CD8-positive, alpha-beta T cell (primary cell): ENCODE measurements at places on chromosomes 13 and 19.

DNA sequence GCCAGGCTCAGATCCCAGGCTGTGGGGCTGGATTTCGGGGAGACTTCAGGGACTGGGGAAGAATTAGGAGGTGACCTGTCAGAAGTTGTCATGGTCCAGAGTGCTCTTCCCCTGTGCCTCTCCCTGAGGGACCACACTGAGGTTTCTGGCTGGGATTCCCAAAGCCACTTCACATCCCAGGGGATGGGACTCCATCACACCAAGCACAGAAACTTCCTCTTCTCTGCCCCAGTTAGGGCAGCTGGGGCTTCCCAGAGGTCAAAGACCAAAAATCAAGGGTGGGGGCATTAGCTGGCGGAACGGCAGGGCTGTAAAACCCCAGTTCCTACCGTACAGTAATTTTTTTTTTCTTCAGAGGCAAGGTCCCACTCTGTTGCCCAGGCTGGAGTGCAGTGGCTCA is 7.4 kb downstream of the FCER2 start:
- DNase-seq = no peak

DNA sequence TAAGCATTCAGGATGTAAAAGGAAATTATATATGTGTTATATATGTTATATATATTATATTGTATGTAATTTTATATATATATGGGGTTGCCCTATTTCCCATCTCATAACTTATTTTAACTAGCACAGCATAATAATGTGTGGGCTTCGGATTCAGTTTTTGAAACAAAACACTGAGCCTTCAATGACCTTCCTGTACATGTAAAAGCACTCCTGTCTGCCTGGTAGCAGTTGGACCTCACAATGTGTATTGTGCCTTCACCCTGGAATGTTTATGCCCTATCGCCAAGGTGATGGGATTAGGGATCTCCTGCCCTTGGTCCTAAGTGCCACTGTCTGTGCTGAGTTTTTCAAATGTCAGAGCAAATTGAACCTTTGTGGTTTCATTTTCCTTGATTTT is 968.8 kb downstream of the TUBA3C start:
- DNase-seq = no peak

GRCh38 chr13:48221686-48222187 is 11.3 kb upstream of the ITM2B start:
- no peak for DNase-seq

DNA sequence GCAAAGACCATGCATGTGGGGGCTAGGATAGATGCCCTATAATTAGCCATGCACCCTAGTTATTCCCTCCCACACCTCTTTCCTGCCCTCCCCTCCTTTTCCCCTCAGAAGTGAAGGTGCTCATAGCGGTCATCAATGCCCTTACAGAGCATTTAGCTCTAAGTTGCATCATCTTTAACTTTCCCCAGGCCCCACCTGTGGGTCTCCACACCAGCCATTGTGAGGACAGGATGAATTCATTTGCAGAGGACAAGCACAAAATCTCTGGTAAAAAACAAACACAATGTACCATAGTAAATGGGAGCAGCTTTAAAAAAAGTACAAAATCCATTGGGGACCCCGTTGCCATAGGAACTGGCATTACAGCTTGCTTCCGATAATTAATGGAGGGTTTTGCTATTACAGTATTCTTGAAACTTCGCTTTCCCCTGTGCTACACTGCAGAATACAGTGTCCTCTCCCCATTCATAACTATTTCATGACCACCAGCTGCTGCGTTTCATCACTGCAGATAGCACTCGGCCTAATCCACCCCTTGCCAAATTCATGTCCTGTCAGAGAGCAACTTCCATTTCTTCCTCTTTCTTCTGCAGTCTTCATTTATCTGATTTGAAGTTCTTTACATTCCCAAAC is 110.5 kb downstream of the ZDHHC20 start:
- no peak for DNase-seq

DNA sequence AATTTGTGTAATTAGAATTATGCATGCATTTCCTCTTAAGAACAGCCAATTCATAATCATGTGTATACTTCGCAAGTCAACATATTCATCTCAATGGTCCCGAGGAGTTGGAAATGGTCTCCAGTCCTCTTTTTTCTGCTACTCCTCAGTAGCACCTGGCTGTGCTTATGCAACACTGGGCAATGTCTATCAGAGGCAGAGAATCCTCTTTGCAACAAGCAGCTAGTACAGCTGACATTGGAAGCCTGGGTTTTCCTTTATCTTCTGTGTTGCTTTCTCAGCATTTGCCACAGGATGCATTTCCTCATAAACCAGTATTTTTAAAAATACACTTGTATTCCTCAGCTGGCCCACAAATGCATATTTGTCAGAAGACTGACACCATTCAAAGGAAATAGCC is 405.3 kb upstream of the GPC6 start:
- DNase-seq = no peak

GRCh38 chr13:112719016-112719415 is 29.2 kb downstream of the ATP11A start:
- DNase-seq = no peak

GRCh38 chr13:35926859-35927530 is 204.2 kb downstream of the DCLK1 start:
- DNase-seq = no peak

DNA sequence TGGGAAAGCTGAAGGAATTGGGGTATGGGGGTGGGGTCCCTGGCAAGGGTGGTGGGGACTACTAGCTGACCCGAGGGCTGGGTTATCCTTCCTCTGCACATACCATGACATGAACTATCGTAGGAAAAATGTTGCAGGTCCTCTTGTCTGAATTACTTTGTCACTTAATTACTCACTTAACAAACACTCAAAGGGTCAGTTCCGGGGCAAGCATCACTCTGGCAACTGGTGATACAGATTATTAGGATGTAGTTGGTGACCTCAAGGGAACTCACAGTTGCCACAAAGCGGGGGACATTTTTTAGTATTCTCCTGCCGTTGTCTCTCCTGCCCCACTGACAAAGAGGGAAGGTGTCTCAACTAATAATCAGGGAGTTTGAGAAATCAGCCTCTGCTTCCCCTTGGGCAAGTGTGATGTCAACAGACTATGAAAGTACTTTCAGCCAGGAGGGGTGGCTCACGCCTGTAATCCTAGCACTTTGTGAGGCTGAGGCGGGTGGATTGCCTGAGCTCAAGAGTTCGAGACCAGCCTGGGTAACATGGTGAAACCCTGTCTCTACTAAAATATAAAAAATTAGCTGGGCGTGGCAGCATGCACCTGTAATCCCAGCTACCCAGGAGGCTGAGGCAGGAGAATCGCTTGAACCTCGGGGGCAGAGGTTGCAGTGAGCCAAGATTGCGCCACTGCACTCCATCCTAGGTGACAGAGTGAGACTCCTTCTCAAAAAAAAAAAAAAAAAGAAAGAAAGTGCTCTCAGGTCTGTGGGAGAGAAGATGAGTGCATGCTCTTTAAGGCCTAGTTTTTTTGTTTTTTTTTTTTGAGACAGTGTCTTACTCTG is 10.3 kb downstream of the DNAJB1 start:
- DNase-seq = no peak

GRCh38 chr13:38703255-38703654 is 16.4 kb downstream of the FREM2 start:
- no peak for DNase-seq

GRCh38 chr13:58667096-58667495 is 1035.6 kb downstream of the PCDH17 start:
- DNase-seq = no peak

DNA sequence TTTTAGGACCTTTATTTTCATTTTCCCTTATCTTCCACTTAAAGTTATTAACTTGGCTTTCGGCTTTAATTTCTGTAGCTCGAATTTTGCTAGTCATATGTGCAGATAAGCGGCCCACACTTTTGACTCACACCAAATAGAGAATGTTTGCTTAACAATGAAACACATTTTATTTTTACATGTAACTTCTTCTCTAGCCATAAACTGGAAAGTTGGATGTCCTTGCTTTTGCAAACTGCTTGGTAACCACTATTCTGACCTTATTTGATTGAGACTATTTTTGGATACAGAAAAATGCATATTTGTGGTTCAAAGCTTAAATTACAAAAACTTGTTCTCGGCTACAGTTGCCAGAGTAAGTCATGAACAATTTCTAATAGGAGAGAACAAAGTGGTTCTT is 600.0 kb downstream of the KCTD12 start:
- DNase-seq = no peak
